ENCODE measurements at places on chromosomes 4 and X. TPM values are rescaled to one million over a fixed set of nuclear protein-coding genes. Genes with fewer than 3 reads are reported as not detected.
A peak's percentile ranks its signal among the peaks of the same experiment; 100 is the strongest.

GRCh38 chrX:39156051-39156450 is 354.8 kb downstream of the MID1IP1 start:
- no peak for DNase-seq

DNA sequence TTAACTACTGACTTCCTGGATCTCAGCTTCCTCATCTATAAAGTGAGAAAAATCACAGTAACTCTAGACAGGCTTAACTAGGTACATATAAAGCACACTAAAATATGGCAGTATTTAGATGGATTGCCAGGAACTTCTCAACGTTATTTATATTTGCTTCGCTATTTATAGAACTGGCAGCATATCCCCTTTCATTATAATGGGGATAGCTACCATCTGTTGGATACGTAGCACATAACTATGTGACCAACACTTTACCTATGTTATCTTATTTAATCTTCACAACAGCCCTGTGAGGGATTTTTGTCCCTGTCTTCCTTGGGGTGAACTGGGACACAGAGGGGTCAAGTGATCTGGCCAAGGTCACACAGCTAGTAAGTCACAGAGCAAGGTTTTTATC is 64.6 kb downstream of the ENPEP start:
- no peak for DNase-seq

- DNase-seq, result no peak
Measured at GRCh38 chr4:17866810-17867209, 56.0 kb downstream of the NCAPG start.

The SERPINA7 gene
- total RNA-seq, result not detected

GRCh38 chrX:318068-318738 is 393 bp downstream of the GTPBP6 start:
- peak; percentile 97 for DNase-seq

DNA sequence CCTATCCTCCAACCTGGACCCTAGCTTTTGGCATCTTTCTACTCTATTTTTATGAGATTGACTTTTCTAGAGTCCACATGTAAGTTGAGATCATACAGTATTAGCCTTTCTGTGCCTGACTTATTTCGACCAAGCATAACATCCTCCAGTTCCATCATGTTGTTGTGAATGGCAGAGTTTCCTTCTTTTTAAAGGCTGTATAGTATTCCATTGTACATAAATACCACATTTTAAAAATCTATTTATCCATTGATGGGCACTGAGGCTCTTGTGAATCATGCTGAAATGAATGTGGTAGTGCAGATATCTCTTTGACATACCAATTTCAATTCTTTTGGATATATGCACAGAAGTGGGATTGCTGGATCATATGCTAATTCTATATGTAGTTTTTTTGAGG is 40.3 kb upstream of the STIM2 start:
- DNase-seq, result no peak

All from M059J (cell line).